GF-D8 (cell line): ENCODE measurements at places on chromosomes 1 and 21.

GRCh38 chr1:203985044-203985443 is 87.9 kb upstream of the SOX13 start:
- no peak for DNase-seq

GRCh38 chr21:36111238-36111637 is 23.6 kb upstream of the CBR3 start:
- no peak for DNase-seq

DNA sequence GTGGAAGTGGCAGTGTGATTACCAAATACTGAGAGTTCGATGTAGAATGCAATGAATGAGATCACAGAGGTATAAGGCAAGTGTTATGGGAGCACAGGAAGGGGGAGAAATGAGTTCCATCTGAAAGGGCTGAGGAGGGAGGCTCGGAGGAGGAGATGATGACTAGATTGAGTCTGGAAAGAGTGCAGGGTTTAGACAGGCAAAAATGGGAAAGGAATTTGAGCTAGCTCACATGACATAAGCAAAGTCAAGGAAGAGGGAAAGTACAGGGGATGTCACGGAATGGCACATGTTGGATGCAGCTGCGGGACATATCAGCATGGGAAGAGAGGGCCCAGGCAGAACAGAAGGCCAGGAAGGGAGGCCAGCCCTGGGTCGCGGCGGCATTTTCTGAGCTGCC is 132.7 kb downstream of the RUNX1 start:
- DNase-seq = no peak

DNA sequence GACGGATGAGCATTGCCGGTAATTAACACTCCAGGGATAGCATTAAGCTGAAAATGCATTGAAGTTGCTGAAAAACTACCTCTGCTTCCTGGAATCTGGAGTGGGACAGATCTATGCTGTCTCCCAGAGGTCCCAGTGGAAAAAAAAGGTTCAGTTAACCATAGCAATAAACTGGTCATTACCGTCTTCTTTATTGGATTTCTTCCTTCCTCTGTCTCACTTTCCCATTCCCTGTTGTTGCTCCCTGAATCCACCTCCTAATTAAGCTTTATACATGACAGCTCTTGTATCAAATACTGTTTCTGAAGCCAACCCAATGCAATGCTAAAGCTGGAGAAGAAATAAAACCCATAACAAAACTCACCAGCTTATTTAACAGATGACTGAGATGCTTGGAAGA is 1805.9 kb downstream of the NCAM2 start:
- DNase-seq = no peak

GRCh38 chr1:30907481-30908315 is 860 bp downstream of the SDC3 start:
- DNase-seq = no peak

- DNase-seq = no peak
Observed at GRCh38 chr1:180210008-180210620, 19.9 kb upstream of the LHX4 start.

GRCh38 chr1:86825319-86825718 is 88.6 kb downstream of the SELENOF start:
- no peak for DNase-seq

DNA sequence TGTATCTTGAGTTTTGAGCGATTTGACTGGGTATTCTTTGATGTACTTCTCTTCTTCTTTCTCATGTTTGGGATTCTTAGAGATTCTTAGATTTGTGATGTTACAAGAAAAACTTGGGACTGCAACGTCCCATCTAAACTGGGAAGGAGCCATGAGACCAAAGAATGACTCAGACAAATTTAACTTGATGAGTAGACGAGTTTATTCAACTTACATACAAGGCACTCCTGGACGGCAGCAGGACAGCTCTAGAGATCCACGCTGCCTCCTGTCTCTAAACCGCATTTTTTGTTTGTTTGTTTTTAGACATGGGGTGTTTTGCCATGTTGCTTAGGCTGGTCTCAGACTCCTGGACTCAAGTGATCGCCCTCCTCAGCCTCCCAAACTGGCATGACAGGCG is 137.1 kb downstream of the PIK3R3 start:
- DNase-seq = no peak

- DNase-seq = no peak
Observed at GRCh38 chr1:223207293-223208066, 64.4 kb upstream of the TLR5 start.

- no peak for DNase-seq
Observed at GRCh38 chr1:234628089-234628488, 18.1 kb upstream of the IRF2BP2 start.

GRCh38 chr1:30415171-30415940 is 308.0 kb downstream of the MATN1 start:
- DNase-seq = no peak

DNA sequence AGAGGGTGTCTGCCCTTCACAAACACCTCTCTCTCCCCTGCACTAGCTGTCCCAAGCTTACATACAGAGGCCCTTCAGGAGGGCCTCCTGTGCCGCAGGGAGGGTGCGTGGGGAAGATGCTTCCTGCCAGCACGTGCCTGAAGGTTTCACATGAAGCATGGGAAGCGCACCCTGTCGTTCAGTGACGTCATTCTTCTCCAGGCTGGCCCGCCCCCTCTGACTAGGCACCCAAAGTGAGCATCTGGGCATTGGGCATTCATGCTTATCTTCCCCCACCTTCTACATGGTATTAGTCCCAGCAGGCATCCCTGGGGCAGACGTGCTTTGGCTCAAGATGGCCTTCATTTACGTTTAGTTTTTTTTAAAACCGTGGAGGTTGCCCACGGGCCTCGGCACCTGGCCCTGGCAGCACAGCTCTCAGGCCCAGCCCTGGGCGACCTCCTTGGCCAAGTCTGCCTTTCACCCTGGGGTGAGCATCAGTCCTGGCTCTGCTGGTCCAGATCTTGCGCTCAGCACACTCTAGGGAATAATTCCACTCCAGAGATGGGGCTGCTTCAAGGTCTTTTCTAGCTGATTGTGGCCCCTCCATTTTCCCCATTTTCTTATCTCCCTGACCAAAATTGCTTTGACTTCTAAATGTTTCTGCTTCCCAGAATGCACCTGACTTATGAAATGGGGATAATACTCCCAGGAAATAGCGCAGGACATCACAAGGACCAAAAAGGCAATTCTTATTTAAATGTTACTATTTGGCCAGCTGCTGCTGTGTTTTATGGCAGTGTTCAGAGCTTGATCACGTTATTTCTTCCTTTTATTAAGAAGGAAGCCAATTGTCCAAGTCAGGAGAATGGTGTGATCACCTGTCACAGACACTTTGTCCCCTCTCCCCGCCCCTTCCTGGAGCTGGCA is 6.1 kb downstream of the NPPA start:
- no peak for DNase-seq

GRCh38 chr1:14777516-14778506 is 179.3 kb downstream of the KAZN start:
- DNase-seq = peak; percentile 48

- no peak for DNase-seq
Observed at GRCh38 chr1:60908159-60908558, 174.2 kb upstream of the NFIA start.

DNA sequence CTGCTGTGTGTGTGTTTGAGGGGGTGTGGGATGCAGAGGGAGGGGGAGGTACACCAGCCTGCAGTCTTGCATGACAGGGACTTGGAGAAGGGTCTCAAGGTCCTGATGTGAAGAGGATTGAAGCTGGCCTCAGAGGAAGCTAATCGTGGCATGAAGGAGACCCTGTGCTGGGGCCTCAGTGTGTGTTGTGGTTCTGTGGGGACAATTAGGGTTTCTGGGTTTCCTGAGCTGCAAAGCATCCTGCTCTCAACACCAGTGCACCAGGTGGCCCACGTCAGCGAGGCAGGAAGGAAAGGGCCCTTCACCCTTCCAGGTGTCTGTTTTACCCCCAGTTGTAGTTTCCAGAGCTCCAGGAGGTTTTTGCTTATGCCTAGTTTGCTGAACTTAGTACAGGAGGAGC is 52.8 kb downstream of the TENT5C start:
- no peak for DNase-seq

GRCh38 chr21:44892536-44893277 is 19.2 kb upstream of the PTTG1IP start:
- peak; percentile 26 for DNase-seq

DNA sequence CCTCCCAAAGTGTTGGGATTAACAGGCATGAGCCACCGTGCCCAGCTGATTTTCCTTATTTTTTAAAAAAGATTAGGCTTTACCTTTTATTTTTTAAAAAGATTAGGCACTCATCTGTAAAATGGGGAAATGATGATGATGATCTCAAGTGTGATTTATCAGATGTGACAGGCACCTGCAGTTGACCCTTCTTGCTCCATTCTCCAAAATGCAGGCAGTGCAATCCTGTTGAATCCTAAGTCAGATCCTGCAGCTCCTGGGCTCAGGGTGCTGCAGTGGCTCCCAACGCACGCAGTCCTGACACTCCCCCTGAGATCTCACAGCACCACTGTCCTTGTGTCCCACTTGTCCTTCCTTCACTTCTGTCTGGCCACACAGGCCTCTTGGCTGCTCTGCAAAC is 257.3 kb upstream of the KAZN start:
- DNase-seq = no peak

DNA sequence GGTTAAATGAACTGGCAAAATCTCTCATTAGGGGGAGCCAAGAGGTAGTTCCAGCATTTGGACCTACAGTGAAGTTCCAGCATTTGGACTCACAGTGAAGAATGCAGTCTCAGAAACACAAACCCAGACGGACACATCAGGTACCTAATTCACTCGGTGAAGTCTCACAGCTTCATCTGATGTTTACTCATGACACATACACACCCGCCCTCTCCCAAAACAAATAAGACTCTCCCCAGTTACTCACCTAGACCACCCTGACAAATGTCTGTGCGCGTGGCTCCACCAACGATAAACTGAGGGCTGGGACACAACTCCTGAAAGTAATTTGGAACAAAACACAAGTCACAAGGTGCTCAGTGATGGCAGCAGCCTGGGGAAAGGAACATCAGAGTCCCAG is 11.4 kb downstream of the CAPN8 start:
- DNase-seq = no peak
